ENCODE measurements at places on chromosomes 3 and 15. TPM values are rescaled to one million over a fixed set of nuclear protein-coding genes. Genes with fewer than 3 reads are reported as not detected.

GRCh38 chr3:37608061-37608702 lies 253.5 kb upstream of the CTDSPL start:
- DNase-seq = no peak

PAQR9 gene
- total RNA-seq = 0.32 TPM

DNA sequence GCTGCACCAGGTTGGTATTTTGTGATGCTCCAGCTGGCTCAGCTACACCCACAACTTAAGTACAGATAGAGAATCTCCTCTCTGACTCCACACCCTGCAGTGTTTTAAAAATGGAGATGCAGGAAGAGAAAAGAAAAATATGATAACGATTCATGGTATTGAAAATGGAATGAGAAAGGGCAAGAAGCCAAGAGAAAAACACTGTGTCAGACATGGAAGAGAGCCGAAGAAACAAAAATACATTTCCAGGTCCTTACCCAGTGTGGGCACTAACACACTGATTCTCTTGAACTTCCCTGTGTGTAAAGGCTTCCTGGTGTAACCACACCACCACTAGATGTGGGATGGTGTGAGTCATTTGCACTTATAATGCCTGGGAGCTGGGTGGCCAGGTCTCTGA lies 93.1 kb downstream of the GMPS start:
- DNase-seq = no peak

DNA sequence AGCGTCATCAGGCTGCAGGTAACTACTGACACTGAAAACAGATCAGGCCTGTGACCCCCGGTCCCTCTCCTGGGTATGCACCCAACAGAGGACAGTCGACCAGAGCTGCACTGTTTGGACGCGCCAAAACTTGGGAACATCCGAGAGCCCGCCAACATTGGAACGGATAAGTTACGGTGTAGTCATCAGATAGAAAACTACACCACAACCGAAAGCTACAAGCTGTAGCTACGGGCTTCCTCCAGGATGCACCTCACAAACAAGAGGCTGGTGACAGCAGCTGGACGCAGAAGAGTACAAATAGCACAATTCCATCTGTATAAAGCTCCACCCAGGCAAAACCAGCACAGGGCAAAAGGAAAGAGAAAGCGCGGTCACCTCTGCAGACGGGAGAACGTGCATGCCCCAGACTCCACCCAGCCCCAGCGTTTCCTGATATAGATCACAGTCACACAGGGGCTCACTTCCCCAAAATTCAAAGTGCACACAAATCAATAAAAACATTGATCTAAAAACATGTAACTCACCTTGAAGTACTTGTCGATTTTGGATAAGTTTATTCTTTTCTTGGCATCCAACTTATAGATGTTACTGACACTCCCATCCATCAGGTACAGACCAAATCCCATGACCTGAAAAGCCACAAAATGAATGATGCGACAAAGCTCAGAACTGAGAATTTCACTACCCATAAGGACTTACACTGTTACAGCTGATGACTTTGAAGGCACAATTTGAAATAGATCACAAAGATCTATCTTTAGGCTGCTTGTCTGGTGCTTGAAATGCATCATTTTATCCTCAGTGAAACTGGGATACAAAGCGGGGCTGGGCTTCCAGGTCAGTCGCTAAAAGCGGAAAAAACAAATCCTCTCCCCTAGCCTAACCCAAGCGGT lies 43.3 kb downstream of the CYFIP1 start:
- no peak for DNase-seq

DNA sequence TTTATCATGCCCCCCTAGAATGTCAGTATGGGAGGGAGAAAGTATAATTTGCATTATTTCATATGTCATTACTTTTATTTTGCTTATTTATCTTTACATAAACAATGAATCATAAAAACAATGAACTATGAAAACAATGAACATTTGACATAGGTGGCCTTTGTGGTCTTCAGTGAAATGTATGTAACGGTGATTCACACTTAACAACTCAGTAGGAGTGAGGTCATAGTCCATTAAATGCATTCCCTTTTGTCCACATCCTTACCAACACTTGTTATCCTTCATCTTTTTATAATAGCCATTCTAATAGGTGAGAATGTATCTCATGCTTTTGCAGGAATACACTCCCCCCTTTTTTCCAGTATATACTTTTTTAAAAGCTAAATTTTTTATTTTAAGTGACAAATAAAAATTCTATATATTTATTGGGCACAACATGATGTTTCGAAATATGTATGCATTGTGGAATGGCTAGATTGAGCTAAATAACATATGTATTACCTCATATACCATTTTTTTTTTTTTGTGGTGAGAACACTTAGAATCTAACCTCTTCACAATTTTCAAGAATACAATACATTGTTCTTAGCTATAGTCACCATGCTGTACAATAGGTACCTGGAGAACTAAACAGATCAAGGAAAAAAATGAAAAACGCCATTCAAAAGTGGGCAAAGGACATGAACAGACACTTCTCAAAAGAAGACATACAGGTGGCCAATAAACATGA lies 189.5 kb downstream of the WDR72 start:
- DNase-seq = no peak

DNA sequence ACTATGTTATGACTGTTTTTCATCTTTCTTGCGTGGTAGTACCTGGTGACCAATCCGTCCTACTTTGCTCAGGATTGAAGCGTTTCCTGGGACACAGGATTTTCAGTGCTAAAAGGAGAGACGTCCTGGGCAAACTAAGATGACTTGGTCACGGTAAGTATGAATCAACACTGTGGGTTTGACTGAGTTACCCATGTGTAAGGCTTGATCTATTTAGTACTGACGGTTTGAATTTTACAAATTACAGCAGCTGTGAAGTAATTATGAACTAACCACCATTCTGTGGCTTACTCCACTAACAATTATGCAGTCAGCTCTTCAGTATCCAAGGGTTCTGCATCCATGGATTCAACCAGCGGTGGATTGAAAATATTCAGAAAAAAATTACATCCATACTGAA lies 172.9 kb upstream of the FEZF2 start:
- no peak for DNase-seq

- no peak for DNase-seq
These were observed 36.5 kb downstream of the KLF15 start for GRCh38 chr3:126320517-126321293.
